Stimulated activated CD8-positive, alpha-beta memory T cell treated with anti-CD3 and anti-CD28 coated beads, Interleukin-4, amount 100 ng/mL, for 1 hour (primary cell): ENCODE measurements at places on chromosomes 5 and 9.

- DNase-seq: no peak
These were observed 29.3 kb downstream of the PTPA start for GRCh38 chr9:129140397-129141065.

DNA sequence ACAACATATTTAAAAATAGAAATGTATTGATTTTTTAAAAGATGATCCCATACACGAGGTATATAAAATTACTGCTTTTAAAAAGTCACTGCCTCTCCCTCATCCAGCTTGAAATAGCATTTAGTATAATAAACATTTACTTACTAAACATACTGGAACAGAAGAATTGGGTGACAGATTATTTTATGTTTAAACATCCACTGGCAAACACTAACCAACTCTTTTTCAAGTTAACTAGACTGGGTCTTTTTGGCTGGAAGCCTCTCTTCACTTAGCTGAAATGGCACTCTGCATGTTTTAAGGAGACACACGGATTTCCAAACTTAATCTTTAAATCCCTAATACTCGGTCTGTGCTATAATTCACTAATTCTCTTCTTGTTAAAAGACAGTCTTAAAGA lies 19.0 kb downstream of the CTXN3 start:
- no peak for DNase-seq

DNA sequence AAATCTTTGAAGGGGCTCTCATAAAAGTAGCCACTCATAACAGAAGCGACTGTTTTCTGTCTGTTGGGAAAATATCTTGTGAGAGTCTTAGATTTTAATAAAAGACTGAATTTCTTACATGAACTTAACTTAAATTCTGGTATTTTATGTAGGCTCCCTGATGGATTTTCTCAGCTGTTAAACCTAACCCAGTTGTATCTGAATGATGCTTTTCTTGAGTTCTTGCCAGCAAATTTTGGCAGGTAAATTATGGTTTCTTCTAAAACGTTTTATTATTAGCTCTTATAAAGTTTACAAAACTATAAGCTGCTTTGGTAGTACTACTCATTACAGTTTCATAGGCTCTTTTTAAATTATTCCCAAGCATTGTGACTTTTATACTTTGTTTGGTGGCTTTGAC lies 87.0 kb downstream of the ERBIN start:
- no peak for DNase-seq

- no peak for DNase-seq
These were observed 50.4 kb downstream of the ZNF474 start for GRCh38 chr5:122179701-122180100.

DNA sequence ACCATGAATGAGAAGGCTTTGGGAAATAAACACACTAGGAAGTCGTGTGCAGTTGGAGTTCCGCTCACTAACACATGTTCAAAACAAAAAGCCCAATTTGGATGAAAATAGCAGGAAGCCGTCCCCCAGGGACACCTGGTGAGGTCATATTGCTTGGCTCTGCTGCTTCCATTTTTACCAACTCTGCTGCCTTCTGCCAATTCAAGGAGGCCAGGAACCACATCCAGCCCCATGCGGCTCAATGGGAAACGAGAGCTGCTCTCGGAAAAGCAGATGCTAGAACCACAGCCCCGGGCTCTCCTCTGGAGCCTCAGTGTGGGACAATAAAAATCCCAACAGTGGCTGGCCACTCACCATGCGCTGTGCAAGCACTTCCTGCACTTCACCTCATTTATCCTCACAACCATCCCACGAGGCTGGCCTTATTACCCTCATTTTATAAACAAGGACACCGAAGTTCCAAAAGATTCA lies 13.4 kb downstream of the ADAM19 start:
- no peak for DNase-seq

DNA sequence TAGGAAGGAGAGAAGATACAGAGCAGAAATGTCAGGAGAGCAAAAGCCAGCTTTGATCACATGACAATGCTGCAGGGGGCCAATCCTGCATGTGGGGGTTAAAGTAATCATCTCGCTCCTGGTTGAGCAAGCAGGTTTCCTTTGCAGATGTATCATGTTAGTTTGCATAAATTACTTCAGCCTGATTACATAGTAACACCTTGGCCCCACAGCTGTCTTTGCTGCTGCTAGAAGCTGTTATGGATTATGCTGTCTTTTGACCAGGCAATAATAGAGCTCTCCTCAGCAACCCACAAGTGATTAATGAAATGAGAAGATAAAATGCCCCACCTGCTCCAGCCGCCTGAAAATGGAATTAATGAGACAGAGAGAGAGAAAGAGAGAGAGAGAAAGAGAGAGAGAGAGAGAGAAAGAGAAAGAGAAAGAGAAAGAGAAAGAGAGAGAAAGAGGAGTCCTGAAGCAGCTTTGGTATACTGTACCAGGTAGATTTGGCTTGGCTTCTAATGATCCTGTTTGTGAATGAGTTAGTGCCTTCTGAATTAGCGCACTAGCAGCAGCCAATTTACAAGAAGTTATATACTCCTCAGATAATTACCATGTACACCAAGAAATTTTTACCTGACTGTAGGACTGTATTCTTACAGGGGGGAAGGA lies 174.3 kb upstream of the RORB start:
- no peak for DNase-seq

DNA sequence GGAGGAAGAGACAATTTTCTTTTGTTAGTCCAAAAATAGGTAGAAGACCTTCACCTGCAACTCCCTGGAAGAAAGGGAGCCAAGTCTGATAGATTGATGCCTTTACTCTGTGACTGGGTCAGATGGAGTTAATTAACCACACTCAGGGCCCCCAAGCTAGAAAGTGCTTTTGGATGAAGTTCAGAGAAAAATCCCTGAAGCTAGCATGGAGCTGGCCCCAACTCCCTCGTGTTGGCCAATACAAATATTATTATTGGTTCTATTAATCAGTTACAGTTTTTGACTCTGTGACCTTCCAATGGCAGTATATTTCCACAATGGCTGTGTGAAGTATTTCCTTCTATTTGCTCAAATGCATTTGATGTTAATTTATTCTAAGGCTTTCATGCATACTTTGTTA lies 1753.5 kb downstream of the EFNA5 start:
- DNase-seq: no peak

- DNase-seq: no peak
These were observed 21.8 kb downstream of the SLIT3 start for GRCh38 chr5:169279125-169279524.

DNA sequence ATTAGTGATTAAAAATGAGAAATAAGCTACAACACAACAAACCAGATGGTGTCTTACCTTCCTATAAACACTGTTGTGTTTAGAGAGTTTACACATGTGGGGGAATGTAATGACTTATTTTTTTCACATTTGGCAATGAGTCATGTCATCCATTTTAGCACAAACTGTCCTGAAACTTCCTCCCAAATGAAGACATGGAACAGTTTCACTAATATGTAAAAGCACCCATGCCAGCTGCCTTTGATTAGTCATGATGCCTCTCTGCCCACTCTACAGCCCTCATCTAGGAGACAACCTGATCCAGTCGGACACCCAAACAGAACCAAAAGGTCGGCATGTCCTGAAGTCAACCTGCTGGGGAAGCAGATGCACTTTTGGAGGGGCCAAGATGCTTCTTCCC lies 98.2 kb downstream of the SEMA5A start:
- no peak for DNase-seq

- no peak for DNase-seq
These were observed 59.7 kb downstream of the PPP2R2B start for GRCh38 chr5:146818822-146819221.

GRCh38 chr9:81490605-81491331 lies 198.6 kb downstream of the TLE1 start:
- no peak for DNase-seq

DNA sequence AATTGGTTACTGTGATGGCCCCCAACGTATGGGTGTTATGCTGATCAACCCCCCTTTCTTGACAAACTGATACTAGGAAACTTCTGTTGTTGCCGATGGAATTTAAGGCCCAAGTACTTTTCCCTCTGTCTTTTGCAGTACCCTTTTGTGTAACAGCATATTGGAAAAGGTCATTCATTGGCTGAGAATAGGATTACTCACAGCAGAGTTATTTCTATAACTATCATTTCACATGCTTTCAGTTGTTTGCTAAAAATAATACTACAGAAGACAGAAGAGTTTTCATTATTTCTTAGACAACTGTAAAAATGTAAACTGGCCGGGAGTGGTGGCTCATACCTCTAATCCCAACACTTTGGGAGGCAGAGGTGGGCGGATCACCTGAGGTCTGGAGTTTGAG lies 329.5 kb downstream of the KIAA0825 start:
- DNase-seq: no peak

GRCh38 chr5:105735704-105736103 lies 1935.0 kb downstream of the EFNA5 start:
- DNase-seq: no peak

DNA sequence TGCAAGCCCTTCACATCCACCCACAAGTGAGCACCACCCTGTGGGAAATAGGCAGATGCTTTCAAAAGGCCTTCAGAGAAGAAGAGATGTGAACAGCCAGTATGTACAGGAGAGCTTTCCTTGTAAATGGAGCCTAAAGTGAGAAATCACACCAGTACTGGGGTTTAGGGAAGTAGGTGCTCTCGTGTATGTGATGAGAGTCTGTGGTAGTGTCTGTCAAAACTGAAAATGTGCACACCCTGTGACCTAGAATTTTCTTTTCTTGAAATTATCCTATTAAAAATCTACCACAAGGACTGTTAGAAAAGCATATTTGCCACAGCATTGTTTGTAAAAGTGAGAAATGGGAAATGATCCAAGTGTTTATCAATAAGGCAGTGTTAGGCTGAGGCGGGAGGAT lies 16.6 kb downstream of the OTULINL start:
- no peak for DNase-seq

DNA sequence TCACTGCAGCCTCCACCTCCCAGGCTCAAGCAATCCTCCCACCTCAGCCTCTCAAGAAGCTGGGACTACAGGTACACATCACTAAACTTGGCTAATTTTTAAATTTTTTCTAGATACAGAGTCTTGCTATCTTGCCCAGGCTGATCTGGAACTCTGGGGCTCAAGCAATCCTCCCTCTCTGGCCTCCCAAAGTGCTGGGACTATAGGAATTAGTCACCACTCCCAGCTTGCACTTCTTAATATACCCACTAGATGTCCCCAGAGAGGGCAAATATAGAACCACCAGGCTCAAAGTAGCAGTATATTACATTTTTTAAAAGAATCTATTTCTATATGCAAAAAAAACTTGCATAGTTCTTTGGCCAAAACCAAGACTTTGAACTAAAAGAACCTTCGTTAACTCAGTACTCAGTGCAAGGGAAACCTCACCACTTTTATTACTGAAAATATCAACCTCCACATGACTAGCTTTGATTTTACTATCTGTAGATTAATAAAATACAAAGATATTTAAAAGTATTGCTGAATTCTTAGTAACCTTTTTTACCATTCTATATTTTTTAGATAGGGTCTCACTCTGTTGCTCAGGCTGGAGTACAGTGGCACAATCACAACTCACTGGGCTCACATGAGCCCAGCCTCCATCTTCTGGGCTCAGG lies 25.8 kb upstream of the HSD17B3 start:
- peak; percentile 6 for DNase-seq
